ENCODE measurements at places on chromosomes 13 and 19.

GRCh38 chr19:50795664-50796073 is 5.5 kb downstream of the ACP4 start:
- DNase-seq, result no peak

DNA sequence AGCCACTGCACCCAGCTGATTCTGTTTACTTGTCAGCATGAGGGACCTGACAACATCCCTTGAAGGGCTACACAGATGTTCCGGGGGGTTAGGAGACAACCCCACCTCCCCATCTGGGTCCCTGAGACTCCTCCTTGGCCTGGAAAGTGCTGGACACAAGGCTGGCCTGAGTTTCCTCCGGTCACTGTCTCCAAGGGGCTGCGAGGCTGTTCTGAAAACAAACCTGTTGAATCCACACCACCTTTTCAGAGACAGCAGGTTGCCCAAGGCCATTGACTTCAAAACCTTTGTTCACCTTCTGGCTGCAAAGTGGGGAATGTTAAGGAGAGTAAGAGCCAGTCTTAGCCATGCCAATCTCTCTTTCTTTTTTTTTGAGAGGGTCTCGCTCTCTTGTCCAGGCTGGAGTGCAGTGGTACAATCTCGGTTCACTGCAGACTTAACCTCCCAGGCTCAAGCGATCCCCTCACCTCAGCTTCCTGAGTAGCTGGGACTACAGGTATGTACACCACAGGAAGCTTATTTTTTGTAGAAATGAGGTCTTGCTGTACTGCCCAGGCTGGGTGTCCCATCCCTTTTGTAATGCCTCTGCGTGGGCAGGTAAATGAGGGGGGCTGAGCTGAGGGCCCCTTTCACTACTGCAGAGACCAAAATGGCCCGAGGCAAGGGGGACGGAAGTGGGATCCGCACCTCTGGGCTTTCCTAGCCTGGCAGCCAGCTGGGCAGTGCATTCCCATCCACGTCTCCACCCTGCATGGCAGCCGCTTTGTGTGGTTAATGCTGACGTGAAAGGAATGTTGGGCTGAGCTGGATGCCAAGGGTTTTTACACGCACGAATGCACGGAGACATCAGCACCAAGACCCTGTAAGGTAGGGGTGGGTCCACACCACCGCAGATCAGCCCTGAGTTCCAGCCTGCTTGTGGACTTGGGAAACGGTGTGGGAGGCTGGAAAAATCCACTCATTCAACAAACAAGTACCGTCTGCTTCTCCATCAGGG is 1.9 kb upstream of the ZNF628 start:
- DNase-seq, result no peak

DNA sequence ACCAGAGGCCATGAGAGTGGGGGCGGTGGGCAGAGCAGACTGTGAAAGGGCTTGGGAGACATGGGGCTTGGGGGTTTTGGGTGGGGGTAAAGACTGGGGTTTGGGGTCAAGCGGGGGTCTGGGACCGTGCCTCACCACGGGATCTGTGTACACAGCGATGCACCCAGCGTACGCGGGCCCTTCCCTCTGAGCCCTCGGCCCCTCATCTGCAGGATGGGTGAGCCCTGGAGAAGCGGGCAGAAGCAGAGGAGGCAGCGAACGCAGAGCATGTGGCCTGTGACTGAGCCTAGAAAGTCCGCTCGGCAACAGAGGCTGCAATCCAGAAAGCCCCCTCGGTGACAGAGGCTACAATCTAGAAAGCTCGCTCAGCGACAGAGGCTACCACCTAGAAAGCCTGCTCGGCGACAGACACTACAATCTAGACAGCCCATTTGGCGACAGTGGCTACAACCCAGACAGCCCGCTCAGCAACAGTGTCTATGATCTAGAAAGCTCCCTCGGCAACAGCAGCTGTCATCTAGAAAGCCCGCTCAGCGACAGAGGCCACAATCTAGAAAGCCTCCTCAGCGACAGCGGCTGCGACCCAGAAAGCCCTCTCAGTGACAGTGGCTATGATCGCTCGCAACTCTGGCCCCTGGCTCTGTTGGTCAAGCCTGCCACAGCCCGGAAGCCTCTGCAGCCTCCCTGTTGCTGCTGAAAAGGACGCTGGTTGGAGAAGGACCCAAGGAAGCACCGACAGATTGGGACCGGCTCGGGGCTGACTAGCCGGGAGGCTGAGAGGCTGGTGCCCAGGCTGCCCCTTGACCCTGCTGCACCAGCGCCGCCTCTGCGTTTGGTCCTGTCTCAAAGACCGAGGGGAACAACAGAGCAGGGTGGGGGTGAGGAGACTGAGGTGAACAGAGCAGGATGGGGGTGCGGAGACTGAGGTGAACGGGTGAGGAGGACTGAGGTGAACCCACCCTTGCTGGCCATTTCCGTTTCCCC is 68.6 kb downstream of the SPACA7 start:
- no peak for DNase-seq

DNA sequence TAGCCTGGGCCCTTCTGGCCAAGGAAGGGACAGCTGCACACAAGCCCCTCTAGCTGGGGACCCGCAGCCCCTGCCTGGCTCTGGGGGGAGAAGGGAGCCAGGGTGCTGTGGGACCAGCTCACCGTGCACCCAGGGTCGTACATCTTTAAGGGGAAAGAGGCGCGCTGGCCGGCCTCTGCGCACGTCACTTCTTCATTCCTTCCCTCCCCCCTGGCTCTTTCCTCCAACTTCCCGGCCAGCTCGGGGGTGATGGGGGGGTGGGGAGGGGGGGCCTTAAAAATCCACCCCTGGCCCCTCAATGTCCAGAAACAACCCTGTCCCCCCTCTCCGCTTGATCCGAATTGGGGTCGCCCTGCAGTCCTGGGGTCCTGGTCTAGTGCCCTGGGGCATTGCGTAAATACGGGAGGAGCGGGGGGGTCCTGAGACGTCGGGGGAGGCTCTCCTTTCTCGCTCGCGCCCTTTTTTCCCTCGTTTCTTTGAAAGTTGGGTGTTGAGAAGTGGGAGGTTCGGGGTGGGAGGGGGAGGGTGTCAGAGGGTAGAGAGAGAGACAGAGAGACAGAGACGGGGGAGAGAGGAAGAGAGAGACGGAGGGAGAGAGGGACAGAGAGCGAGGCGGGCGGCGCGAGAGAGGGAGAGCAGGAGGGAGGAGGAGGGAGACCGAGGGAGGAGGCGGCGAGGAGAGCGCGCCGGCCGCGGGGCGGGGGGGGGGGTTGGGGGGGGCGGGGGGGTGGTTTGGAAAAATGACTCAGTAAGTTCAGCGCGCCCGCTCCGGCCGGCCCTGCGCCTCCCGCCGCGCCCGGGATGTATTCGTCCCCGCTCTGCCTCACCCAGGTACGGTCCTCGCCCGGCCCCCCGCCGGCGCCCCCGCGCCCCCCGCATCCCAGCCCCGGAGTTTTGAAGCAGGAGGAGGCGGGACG is at the start of gene NFIC:
NFIC (plus strand) TSS at position 748 of the 917 bp plus-strand sequence; CDS start at position 802, 54 bp downstream.
- DNase-seq, result peak; percentile 65

GRCh38 chr13:100394005-100394695 is 194.4 kb downstream of the GGACT start:
- no peak for DNase-seq

DNA sequence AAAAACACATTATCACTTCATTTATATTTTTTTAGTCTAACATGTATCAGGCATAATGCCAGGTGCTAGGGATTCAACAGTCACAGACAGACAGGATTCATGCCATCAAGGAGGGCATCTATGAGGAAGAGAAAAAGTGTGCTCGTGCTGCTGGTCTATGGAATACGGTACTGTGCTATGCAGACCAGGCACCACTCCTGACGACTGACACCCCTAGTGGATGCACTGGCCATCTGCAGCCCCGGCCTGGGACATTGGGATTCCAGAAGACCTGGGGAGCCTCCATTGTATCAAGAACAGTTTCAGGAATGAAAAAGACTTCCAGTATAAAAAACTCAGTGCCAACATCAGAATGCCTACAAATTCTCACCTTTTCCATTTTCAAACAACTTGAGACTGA is 94.0 kb downstream of the KLF12 start:
- DNase-seq, result peak; percentile 19

DNA sequence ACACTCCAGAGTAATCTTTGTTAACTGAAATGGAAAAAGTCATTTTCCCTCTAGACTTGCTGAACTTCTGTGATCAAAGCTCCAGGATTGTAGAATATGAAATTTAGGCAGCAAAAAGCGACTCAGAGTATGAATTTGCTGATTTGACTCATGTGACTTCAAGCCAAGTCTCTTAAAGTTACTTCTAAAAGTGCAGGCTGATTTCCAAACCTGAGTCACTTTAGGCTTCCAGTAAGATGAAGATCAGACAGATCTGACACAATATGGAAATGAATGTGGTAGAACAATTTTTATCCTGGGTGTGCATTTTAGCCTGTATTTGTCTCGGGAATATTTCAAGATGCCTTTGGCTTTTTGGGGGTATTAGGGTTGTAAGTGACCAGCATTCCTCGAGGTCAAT is 151.0 kb upstream of the TMTC4 start:
- DNase-seq, result no peak

GRCh38 chr13:73096173-73096572 is 37.4 kb downstream of the KLF5 start:
- DNase-seq, result no peak

Measured in NCI-H524 (cell line).